ENCODE measurements at places on chromosomes 4 and X.
A peak's percentile ranks its signal among the peaks of the same experiment; 100 is the strongest.

DNA sequence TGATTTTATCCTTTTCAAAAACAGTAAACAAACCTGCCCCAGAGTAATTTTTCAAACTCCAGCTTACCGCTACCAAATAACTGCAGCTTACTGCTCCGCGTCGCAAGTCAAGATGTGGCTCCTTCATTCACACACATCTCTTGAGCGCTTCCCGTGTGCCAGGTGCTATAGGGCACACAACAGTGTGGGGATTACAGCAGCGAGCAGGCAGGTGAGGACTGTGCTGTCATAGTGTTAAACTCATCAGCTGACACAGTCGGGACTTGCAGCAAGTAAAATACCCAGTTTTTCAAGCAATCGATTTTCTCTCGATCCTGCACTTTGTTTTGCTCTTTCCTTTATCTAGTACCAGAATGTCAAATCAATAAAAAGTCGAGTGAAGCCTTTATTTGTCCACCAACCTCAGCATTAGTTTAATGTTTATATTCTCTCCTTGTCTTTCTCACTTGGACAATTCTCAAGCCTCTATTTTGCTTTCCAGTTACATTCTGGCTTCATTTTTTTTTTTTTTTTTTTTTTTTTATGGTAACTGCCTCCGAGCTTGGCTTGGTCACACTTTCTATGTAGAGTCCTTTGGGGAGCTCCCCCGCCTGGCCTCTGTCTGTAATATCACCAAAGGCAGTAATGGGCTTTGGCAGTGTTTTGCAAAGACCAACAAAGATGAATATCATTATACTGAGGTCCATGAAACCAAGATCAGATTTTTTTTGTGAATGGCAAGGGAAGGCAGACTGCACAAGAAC is 8.3 kb upstream of the ASB5 start:
- DNase-seq: no peak

GRCh38 chrX:7076245-7076661 is 71.3 kb upstream of the STS start:
- no peak for DNase-seq

GRCh38 chrX:35101901-35102300 is 159.3 kb downstream of the FAM47B start:
- no peak for DNase-seq

DNA sequence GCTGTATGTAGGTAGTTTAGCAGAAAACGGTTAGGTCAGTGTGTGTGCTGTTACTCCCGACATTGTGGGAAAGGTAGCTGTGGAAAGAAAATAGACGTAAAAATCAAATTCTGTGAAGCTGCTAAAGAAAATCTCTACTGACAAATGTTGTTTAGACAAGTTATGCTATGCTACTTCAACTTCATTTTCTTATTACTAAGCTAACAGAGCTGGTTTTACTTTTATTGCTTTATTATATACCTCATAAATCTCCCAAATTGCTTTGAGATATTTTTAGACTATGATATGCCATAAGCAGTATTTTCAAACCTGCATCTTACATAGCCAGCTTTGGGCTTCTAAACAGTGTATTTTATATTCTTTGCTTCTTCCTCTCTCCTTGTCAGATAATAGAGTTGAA is 108.2 kb upstream of the PACRGL start:
- no peak for DNase-seq

- peak; percentile 69 for DNase-seq
Measured at GRCh38 chr4:45621971-45622370, 501.9 kb downstream of the GABRG1 start.

- no peak for DNase-seq
Measured at GRCh38 chr4:156556336-156556735, 415.3 kb downstream of the PDGFC start.

DNA sequence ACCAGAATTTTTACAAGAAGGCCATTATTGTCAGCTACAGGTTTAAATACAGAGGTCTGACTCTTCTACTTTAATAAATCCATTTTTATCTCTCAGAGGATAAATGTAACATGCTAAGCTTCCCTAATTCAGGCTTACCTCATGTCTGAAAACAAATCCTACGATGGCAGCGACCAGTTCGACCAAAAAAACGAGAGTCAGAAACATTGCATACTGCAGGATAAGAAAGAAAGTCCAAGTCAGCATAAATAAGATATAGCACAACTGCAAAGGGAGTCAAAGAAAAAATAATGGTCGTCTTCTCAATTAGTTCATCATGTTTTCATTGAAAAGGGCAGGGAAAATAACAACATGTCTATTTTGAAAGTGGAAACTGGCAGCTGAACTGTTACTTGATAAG is 1.6 kb downstream of the TSPAN6 start:
- DNase-seq: no peak

GRCh38 chr4:83012687-83013419 is 2.2 kb upstream of the LIN54 start:
- DNase-seq: peak; percentile 92

DNA sequence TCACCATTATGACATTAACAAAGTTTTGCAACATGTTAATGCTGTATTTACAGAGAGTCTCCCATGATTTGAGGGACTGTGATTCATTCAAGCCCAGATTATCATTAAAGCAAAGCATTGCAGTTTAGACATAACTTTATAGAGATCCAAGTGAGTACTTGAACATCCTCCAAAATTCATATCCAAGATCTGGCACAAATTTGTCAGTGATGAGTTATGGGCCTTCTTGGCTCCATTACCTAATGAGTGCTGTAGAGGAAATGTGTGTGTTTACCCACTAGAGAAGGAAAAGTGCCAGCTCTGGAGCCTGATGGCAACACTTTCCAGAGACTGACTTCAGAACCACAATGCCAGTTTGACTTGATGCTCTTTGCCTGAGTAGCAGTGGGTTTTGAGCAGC is 432.3 kb downstream of the GALNTL6 start:
- peak; percentile 13 for DNase-seq

DNA sequence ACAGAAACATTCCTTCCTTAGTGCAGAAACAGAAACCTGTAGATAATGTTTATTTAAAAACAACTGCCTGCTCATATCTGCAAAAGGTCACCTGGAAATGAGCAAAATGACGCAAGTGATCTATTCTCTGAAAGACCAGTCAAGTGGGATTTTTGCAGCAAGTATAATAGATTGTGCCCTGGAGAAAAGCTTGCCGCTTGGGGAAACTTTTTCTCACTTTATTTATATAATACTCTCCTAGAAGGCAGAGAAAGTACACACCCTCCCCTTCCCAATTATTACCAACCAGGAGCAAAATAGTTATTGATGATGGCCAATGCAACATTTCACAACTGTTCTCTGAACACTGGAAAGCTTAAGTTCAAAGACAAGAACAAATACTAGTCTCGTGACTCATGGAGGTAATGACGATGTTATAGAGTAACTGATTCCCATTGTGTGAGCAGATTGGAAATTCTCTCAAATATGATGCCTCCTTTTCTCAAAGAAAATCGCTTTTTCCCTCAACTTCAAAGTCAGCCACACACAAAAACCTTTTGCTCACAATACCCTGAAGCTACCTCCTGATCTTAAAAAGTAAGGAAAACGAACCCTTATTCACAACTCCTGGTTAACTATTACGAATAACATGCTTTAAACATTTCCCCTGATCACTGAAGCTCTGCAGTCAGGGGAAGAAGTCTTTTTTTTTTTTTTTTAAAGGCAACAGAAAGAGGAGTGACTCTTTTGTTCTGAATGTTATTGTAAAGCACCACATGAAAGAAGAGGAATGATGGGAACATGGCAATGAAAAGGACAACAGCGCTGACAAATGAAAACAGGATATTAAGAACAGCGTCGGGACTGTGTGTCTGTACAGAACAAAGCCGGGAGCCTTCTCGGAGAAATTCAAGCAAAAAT is 41.0 kb downstream of the MID1 start:
- DNase-seq: peak; percentile 38

GRCh38 chr4:26299254-26299882 is 21.4 kb upstream of the RBPJ start:
- no peak for DNase-seq

GRCh38 chr4:7783541-7783940 is 156.1 kb downstream of the AFAP1 start:
- no peak for DNase-seq

DNA sequence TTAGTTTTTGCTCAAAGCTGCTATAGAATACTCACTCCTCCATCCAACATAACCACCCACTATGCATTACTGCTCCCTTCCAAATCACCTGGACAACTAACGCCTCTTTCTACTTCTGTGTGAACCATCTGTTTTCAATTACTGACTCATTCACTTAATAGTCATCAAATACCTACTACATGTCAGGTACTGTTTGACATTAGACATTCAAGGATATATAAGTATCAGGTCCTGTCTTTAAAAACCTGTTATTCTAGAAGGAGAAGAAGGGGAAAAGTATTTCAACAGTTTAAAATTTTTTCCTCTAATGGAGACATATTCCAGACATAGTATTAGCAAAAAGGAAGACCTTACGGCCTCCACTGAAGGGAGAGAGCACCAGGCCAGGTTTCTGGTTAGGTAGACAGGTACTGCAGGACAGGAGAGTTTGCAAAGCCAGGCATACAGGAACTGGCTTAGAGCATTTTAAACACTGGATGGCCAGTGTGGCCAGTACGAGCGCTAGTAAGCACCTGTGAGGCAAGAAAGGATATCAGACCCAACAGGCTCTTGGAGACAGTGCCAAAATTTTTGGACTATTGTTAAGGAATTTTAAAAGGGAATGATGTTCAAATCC is 39.0 kb downstream of the SH3RF1 start:
- no peak for DNase-seq

GRCh38 chr4:156100651-156101050 is 147.0 kb upstream of the CTSO start:
- DNase-seq: no peak

GRCh38 chr4:76363556-76364290 is 57.2 kb downstream of the STBD1 start:
- DNase-seq: no peak

- DNase-seq: no peak
Measured at GRCh38 chrX:38880296-38880854, 79.1 kb downstream of the MID1IP1 start.

- no peak for DNase-seq
Measured at GRCh38 chr4:139007640-139008039, 7.9 kb upstream of the NOCT start.

DNA sequence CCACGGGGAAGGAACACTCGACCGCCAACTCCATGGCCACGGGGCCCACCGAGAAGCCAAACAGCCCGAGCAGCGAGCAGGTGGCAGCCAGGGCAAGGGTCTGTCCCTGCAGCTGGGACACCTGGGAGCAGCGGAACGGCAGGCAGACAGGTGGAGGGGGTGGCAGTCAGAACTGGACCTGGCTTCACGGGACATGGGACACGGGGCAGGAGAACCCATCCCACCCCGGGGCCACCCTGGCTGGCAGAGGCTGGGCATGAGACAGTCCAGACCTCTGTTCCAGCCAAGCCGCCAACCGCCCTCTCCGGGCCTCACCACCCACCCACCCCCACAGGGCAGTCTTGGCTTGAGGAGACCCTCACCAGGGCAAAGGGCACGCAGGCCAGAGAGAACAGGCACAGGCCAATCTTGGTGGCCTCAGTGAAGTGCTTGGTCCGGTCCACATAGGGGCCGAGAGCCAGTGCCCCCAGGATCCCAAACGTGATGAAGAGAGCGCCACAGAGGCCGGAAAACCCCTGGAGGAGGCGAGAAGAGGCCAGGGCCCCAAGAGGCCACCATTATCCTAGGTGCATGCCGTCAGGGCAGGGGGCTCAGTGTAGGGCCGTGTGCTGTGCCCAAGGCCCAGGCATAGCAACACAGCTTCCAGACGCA is 5.6 kb downstream of the SLC49A3 start:
- no peak for DNase-seq

- no peak for DNase-seq
Measured at GRCh38 chr4:96407738-96408463, 568.0 kb downstream of the PDHA2 start.

- no peak for DNase-seq
Measured at GRCh38 chrX:38142610-38143009, 78.1 kb downstream of the SRPX start.

- peak; percentile 69 for DNase-seq
Measured at GRCh38 chrX:45347877-45348276, 147.2 kb upstream of the DIPK2B start.

- no peak for DNase-seq
Measured at GRCh38 chr4:79227860-79228259, 98.0 kb downstream of the NAA11 start.

GRCh38 chr4:101345271-101345595 is 2.1 kb downstream of the PPP3CA start:
- no peak for DNase-seq

DNA sequence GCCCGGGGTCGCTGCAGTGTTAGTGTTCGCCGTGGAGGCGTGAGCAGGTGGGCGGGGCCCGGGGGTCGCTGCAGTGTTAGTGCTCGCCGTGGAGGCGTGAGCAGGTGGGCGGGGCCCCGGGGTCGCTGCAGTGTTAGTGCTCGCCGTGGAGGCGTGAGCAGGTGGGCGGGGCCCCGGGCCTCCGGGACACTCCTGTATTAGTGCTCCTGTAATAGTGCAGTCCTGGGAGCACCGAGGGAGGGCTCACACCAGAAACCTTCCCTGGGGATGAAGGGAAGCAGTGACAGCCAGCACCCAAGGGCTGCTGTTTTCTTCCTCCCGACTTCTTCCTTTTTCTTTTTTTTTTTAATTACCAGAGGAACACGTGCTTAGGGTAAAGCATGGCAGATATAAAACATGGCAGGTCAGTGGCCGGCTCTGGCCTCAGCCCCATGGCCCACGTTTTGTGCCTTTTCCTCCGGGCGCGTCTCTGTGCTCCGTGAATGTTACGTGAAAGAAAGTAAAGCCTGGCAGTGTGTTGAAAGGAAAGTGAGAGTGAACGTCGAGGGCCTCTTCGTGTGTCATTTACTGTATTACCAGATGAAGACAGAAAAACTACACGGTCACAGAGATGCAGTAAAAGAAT is 42.0 kb downstream of the PCGF3 start:
- no peak for DNase-seq

DNA sequence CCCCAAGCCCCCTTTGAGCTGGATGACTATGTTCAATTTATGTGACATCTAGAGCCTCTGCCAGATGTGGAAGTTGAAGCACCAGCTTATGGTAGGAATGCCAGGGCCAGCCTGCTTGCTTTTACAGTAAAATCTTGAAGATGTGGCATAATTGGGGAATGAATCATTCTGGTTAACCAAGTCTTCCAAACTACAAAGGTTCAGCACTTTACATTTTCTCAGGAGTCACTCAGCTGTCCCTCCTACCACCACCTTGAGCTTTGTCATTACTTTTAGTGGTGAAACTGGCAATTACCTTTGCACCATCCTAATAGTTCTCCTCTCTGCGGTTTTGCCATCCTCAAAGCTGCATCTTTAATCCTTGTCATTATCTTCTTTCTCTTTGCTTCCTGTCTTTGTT is 172.2 kb downstream of the HS6ST2 start:
- peak; percentile 23 for DNase-seq

DNA sequence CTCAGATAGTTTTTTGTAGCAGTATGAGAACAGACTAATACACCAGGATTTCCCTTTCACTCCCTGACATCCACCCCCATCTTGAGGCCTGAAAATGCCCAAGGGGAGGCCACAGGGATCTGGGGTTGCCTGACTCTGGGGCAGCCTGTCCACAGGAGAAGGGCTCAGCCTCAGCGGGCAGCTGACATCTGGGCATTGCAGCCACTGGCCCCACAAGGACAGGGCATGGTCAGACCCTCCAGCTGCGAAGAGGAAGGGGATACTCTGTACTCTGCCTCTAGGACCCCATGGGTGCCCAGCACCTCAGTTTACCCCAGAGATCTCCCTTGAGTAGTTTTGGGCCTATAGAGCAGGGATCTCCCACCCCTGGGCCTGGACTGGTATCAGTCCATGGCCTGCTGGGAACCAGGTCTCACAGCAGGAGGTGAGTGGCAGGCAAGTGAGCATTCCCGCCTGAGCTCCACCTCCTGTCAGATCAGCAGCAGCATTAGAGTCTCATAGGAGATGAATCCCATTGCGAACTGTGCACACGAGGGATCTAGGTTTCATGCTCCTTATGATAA is 138.9 kb downstream of the HMX1 start:
- no peak for DNase-seq

- no peak for DNase-seq
Measured at GRCh38 chrX:129808158-129808828, 28.5 kb downstream of the SASH3 start.

Data from HS-5 (cell line).